ENCODE measurements at places on chromosomes 5 and 9.

- DNase-seq = peak; percentile 39
Measured at GRCh38 chr9:123322273-123323195, 33.5 kb upstream of the CRB2 start.

DNA sequence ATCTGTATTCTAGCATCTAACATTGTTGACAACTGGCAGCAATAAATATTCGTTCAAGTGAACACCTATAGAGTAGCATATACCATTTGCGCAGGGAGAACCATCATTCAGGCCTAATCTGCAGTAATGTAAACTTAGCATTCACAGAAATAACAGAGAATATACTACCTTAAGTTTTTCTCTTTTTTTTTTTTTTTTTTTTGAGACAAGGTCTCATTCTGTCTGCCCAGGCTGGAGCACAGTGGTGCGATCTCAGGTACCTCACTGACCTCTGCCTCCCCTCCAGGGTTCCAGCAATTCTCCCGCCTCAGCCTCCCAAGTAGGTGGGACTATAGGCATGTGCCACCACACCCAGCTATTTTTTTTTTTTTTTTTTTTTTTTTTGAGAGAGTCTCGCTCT, 12.1 kb downstream of the UBAP2 start:
- DNase-seq = no peak

DNA sequence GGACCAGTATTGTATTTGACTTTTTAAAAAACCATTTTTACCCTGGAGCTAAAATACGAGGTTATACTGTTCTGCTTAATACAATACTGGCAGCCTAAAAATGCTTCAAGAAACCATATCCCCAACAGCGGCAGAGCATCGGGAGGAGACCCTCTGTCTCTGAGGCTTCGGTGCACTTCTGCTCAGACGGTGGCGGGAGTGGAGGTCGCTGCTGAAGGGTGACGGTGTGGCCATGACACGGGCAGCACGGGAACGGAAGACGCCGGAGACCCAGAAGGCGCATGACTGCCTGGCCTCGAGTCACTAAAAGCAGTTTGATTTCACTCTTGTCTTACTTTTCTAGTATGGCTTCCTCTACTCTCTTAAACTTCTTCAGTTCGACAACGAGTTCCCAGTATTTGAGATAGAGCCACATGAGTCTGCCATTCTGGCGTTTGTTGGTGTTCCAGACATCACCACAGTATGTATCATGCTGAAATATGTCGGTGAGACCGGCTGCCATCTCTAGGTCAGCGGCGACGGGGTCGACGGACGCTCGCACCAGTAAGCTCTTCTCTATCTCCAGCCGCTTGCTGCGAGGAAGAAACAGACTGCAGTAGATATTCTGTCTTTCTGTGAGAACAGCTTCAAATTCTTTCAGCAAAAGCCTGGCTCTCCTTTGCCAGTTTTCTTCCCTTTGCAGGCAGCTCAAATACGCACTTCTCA, 12.8 kb downstream of the CCDC127 start:
- no peak for DNase-seq

GRCh38 chr9:124778575-124779367, 1.8 kb downstream of the OLFML2A start:
- DNase-seq = no peak

GRCh38 chr5:11251247-11251646, 490.2 kb upstream of the DAP start:
- DNase-seq = no peak

- DNase-seq = no peak
Measured at GRCh38 chr9:69918322-69918721, 97.7 kb downstream of the CFAP95 start.

DNA sequence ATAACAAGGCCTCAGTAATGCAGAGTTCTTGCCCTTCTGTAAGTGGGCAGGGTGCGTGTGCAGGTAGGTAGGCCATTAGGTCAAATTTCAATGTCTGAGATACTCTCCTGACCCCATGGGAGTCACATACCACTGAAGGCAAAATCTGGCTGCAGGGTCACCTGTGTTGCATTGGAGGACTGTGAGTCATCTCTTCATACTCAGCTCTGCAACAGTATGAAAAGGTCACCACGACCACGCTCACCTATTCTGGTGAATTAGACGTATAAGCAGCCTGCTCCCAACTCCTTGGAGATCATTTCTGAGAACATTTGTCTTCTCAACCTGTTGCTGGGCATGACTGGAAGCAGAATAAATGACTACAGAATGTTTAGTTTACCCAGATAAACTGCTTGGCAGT, 599.8 kb downstream of the PDE4D start:
- no peak for DNase-seq

DNA sequence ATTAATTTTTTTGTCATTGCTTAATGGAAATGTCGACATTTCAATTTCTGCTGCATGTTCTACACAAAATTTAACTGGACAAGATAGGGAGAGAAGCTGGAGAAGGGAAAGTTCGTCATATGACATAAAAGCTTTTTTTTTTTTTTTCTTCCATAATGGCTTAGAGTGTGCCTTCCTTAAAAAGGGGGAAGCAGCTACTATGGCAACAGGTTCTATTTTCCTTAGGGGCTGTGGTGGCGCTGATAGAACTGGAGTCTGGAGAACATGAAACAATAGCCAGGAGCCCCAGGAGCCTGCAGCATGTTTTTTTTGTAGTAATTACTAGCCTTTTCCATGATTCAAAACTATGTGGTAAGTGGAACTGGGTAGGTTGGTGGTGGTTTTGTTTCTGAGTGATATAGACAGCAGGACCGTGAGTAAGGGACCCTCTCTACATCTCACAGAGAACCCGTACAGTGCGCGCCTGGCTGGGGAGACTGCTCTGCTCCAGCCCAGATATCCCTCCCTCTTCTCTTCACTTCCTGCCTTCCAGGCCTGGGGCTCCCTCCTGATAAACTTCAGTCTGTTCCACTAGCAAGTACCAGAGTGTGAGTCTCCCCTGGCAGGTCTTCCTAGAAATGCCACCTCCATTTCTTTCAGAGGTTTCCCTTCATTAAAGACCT, 301.6 kb downstream of the NR3C1 start:
- no peak for DNase-seq

- no peak for DNase-seq
Measured at GRCh38 chr9:131873891-131874440, 134.1 kb upstream of the RAPGEF1 start.
